ENCODE measurements at places on chromosomes 2 and 18. TPM values are rescaled to one million over a fixed set of nuclear protein-coding genes. Genes with fewer than 3 reads are reported as not detected.

DNA sequence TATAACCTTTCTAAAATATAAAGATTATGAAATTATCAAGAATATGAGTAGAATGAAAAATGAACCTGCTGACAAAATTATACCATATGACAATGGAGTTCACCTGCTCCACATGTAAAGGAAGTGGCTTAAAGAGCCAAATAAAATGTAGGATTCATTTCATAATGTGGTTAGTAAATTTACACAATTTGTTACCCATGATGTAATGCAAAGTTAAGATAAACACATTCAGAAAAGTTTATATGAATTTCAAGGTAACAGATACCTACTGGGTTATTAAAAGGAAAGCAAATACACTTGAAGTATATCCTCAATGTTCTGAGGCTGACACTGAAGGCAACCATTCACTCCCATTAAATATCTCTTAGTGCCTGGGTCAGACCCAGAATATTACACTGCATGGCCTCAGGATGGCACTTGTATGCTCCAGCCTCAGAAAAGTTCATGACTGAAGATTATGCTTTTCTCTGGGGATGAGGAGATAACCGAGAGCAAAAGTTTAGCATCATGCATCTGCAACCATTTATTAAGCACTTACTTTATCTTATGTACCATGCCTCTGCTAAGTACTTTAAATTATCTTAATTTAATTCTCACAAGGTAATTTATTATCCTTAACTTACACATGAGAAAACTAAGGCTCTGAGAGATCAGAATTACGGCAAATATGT, 6.2 kb downstream of the STRN start:
- DNase-seq = no peak

DNA sequence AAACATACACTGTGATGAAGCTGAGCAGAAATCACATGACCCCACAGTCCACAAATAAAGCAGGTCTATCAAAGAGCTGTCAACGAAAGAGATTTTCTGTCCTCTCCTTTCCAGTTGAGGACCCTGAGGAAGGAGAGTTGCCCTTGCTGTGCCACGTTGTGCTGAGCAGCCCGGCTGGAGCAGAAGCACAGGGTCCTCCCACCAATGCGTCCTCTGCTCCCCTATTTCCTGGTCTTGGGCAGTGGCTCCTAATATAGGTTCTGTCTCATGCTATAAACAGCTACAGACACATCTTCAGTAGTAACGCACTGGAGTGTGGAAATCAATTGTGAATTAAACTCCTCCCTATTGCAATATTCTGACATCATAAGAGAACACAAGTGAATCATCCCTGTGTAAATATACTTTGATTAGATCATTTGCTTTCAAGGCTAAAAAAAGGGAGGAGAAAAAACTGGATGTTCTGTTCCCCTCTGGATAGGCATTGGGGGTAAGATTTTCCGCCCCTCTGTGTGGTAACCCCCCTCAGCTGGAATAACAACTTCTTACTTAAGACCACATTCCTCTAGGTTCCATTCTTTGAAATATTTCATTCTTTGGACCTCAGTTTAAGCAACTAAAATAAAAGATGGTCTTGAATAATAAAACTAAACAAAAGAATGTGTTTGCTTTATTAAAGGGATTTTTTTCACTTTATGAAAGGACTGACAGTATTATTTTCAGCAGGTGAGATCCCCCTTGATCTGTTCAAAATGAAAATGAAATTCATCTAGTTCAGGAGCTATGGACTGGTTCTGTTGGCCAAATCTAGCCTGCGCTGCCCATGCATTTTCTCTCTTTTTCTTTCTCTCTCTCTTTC, 8.3 kb upstream of the RHOB start:
- DNase-seq = no peak

DNA sequence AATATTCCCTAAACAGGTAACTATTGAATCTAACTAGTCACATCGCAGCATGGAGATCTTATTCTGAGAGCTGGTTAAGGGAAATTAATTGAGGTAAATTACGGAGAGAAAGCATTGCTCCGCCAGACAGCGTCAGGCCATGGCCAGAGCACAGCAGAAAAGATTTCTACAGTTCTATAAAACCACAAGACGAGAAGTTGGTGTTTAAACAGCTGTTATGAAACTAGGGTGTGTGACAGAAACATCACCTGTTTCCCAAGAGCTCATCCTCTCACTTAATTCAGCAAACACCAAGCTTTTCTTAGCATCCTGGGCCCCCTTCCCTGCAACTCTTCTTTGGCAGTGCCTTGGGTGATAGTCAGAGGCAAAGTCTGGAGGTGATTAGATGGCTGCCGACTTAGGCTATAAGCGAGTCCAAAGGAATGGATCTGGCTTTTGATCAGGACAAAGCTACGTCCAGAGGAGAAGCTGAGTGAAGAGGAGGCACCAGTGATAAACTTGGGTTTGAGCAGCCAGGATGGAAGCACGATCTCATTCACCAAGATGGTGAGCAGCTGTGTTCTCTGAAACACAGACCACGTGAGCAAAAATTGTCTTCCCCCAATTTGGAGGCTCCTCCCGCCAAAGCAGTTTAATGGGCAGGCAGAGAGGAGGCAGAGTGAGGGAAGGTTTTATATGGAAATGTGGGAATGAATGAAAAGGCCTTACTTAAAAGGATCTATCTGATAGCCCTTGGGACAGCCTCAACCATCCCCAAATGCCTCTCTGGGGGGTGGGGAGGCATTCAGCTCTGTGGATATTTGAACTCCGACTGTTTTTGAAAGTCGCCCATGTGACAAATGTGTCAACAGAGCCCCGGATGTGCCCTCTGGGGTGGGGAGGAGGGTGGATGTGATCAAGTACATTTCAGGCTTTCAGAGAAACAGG, 57.8 kb downstream of the PKDCC start:
- no peak for DNase-seq

- DNase-seq = no peak
Observed at GRCh38 chr2:50260886-50261285, 771.0 kb downstream of the NRXN1 start.

DNA sequence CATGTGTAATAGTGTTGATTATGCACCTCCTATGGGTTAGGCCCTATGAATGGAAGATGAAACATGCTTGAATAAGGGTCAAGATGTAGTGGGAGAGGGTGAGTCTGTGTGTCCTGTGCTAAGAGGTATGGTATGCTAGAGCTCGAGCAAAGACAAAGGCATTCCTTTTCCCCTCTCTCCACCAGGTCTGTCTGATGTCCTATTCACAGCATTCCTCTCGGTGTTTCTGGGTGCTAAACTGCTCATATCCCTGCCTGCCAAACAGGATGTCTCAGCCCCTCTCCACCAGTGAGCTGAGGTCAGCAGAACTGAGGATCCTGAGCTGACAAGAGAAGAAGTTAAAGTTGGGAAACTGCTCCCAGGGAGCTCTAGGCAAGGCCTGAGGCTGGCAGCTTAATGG, 344.9 kb downstream of the TSN start:
- no peak for DNase-seq

DNA sequence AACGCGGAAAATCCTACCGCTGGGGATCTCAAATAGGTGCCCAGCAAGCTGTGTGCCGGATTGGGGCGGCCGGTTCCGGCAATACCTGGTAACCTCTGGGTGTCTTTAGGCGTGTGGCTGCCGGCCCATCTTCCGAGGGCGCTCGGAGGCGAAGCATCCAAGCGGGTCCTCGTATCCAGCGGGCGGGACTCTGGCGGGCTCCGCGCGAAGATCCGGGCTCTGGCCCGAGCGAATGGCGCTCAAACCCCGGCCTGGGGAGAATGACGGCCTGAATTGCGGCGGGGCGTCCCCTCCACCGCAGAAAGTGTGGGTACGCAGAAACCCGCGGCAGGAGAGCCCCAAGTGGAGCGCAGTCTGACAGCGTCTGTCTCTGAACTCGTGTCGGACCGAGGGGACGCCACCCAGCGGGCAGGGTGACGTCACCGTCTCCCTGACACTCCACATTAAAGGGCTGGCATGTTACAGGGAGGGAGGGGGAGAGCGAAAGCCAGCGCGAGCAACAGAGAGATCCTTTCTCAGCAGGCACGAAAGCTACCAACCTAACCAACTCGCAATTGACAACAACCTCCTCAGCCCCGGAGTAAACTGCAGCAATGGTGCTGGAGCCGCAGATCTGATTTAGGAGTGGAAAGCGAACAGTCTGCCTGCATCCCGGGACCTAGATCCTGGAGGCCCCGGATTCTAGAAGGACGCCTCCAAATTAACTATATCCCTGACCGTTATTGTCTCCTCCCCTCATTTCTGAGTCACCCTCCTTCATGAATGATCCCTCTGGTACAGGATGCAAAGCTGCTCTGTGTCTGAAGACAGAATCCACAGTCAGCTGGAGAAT, at the start of gene SKOR2:
TSS of gene SKOR2 (minus strand) at position 372 of the 832 bp plus-strand sequence. CDS start 2,477 bp downstream, outside the sequence.
- DNase-seq = no peak

GRCh38 chr2:34666821-34667220, 1067.7 kb upstream of the FAM98A start:
- no peak for DNase-seq

- peak; percentile 68 for DNase-seq
Observed at GRCh38 chr2:170660409-170660808, 54.7 kb upstream of the SP5 start.

DNA sequence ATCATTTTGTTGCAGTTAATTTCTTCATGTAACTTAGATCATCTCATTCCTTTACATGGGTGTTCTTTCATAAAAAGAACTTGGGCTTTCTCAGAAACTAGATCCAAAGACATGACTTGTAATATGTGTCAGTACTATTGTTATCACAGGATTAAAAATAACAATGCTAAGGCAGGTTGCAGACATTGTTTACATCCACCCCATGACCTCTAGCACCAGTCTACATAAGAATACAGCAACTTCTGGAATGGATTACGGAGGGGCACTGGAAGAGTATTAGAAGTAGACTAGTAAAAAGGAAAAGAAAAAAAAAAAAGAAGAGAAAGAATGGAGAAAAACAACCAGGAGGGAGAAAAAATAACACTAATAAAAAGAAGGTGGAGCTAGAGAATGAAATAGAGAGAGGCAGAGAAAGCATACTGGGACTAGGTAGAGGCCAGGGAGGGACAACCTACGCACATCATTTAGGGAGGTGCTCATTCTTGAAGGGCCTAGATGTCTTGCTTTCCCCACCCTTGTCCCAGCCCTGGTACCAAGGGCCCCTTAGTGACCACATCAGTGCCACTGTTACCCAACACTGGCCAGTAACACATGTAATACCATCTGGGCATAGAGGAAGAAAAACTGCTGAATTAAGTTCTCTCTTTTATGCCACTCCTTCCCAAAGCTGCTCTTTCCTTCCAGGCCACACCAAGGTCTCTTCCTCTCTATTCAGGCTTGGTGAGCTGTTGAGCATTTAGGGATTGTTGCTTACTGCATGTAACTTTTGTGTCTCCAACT, 70.6 kb upstream of the KLF7 start:
- DNase-seq = no peak

DNA sequence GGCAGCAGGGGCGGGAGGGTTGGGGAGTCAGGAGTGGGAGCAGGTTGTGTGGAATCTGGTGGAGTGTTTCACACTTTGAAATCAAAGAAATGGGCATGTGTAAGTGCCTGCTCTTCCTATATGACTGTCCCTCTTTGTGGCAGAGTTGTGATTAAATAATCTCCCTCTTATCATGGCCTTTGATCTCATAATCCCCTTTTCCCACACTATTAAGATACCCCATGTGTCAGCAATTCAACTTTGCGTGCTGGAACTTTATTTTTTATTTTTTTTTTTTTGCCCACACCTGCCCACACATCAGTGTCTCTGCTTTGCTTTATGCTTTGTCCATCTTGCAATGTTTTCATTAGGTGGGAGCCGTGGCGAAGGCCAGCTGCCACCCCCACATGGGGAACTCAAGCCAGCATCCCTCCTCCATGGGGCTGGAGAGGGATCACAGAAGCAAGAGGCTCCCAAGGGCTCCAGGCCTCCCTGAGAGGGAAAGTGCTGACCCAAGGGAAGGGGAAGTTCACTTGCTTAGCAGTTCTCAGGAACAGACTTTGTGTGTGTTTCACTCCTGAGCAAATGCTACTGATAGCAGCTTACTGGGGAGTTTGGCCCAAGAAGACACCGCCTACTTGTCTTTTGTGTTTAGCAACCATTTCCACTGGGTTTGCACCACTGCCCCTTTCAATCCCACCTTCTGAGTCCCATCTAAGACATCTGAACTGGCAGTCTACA, 243.4 kb downstream of the BCL11A start:
- DNase-seq = no peak

- DNase-seq = peak; percentile 71
Observed at GRCh38 chr2:37851428-37851827, 73.7 kb upstream of the RMDN2 start.

- DNase-seq = no peak
Observed at GRCh38 chr18:80244956-80245730, 2.2 kb downstream of the PARD6G start.

DNA sequence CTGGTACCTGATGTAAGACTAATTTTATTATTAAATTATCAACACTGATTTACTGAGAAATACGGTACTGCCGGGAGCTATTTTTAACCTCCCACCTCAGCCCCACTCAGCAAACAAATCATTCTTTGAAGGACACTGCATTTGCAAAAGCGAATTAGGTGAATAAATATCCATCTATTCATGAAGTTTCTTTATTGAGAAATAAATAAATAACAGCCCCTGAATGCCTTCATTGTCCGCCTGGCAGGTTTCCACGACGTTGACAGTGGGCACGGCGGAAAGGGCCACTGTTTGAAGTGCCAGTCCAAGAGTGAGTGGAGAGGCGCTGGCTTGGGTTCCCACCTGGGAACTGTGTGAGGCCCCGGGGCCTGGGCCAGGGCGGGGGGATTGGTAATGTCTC, 15.7 kb downstream of the C1QL2 start:
- no peak for DNase-seq

- DNase-seq = no peak
Observed at GRCh38 chr2:160368988-160369930, 124.3 kb downstream of the RBMS1 start.

- DNase-seq = no peak
Observed at GRCh38 chr2:95062242-95063085, 37.0 kb downstream of the MAL start.

DNA sequence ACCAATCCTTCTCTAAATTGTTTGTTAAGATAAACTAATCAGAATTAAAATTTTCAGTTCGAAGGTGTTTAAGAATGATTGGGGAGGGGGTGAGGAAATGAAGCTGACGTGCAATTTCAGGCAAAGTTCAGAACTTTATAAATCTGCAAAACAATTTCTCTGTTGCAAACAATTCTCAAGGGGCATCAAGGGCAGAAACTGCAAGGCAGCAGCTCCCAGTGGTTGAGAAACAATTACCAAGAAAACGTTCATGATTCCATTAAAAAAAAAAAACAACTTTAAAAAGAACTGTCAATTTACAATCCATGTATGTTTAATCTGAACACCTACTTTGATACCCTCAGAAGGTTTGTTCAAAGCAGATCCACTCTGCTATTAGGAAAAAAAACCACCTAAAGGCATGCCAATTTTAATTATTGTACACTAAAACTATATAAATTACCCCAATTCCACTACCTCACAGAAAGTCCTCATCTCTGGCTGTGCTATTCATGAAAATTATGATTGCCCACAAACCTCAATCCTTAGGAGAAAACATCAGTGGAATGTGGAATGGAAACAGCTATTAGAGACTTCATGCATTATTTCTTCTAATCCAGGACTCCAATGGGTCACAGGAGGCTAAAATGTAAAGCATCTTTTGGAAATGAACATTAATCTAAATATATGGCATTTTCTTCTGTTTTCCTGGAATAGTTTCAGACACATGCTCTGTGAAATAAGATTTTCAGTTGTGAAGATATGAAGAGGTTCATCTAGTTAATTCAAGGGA, 119.9 kb upstream of the ACVR1C start:
- no peak for DNase-seq

The SLC11A1 gene
- 1.2 TPM for polyA plus RNA-seq

The OR6B2 gene
- polyA plus RNA-seq = not detected

The KCNIP3 gene
- 14.8 TPM for polyA plus RNA-seq

The NEURL3 gene
- polyA plus RNA-seq = 11.1 TPM

The POTEC gene
- polyA plus RNA-seq = not detected

The NTSR2 gene
- polyA plus RNA-seq = not detected

The TEX51 gene
- 2.1 TPM for polyA plus RNA-seq

The LINC00305 gene
- not detected for polyA plus RNA-seq

The MXD1 gene
- 4.9 TPM for polyA plus RNA-seq

The DLX1 gene
- not detected for polyA plus RNA-seq

The RSAD2 gene
- polyA plus RNA-seq = 4.3 TPM

All from kidney (tissue), 22 donors.